ENCODE measurements at places on chromosomes 7 and 10.

GRCh38 chr7:68143345-68143744 is 1146.7 kb downstream of the TYW1 start:
- ATAC-seq, result no peak

- no peak for ATAC-seq
Observed at GRCh38 chr7:143418681-143419458, 10.2 kb upstream of the EPHA1 start.

DNA sequence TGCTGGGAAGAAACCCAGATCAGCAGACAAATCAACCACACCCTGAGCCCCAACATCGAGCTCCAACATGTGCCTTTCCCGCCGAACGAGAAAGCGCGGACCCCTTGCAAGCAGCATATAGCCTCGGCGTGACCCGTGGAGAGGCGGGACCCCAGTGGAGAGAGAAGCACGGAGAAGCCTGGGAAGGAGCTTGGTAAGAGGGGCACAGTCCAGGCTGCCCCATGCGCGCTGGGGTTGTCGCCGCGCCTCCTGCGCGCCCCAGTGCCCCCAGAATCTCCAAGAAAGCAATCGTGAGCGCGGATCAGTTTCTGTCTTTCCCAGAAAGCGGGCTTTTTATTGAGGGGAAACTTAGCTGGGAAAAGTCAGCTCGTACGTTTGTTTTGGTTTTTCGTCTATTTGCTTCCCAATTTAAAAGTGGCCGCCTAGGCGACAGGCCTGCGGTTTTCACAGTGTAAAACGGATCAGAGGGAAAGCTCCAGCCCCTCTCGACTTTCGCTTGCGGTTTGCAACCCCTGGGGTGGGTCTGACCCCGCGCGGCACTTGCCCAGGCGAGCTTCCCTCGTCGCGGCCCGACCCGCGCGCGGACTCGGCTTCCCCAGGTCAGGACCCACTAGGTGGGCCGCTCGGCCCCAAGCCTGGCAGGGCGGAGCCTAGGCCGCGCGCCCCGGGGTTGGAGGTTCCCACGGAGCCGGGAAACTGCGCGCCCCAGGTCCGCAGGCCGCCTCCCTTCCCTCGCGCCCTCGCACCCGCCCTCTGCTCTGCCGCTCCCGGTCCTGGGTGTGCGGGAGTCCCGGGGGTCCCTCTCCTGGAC is 31.1 kb downstream of the SKIDA1 start:
- no peak for ATAC-seq

- peak; percentile 81 for ATAC-seq
Observed at GRCh38 chr7:107387573-107388219, 82.2 kb upstream of the GPR22 start.

GRCh38 chr7:22853674-22854157 is 31.1 kb upstream of the TOMM7 start:
- ATAC-seq, result no peak

DNA sequence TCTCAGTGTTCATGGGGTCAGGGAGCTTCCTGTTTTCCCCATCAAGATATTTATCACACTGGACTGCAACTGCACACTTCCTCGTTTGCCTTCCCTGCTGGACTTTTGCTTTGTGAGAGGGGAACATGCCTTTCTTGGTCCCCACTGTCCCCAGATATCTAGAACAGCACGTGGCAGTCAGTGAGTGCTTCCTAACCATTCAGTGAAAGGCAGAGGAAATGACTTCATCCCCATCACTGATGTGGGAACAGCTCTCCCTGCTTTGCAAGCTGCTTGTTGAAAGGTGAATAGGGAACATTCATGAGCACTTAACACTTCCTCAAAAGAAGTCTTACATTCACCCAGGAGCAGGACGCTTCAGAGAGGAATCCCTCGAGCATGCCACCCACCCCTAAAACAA is 135.4 kb downstream of the MYOF start:
- no peak for ATAC-seq

- ATAC-seq, result no peak
Observed at GRCh38 chr10:103711351-103711994, 143.9 kb downstream of the SH3PXD2A start.

DNA sequence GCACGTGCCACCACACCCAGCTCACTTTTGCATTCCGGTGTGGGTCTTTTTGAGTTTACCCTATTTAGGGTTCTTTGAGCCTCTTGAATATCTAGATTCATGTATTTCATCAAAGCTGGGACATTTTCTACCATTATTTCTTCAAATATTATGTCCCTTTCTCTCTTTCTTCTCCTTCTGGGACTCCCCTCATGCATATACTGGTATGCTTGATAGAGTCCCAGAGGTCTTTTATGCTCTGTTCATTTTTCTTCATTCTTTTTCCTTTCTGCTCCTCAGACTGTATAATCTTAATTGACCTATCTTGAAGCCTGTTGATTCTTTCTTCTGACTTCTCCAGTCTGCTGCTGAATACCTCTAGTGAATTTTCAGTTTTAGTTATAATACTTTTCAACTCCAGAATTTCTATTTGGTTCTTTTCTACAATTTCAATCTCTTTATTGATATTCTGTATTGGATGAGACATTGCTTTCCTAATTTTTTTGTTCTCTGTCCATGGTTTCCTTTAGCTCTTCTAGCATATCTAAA is 9.1 kb upstream of the WAC start:
- no peak for ATAC-seq

- peak; percentile 82 for ATAC-seq
Observed at GRCh38 chr7:76191783-76192240, 9.9 kb upstream of the SRRM3 start.

DNA sequence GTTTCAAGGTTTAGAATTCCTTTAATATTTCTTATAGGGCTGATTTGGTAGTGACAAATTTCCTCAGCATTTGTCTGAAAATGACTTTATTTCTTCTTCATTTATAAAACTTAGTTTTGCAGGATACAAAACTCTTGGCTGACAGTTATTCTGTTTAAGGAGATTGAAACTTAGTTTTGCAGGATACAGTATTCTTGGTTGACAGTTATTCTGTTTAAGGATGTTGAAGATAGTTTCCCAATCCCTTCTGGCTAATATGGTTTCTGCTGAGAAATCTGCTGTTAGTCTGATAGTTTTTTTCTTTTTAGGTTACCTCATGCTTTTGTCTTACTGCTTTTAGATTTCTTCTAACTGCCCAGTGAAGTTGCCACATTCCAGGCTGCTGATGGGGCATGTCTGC is 186.8 kb downstream of the ITGB1 start:
- ATAC-seq, result no peak

- ATAC-seq, result no peak
Observed at GRCh38 chr10:74890460-74890859, 64.1 kb downstream of the KAT6B start.

DNA sequence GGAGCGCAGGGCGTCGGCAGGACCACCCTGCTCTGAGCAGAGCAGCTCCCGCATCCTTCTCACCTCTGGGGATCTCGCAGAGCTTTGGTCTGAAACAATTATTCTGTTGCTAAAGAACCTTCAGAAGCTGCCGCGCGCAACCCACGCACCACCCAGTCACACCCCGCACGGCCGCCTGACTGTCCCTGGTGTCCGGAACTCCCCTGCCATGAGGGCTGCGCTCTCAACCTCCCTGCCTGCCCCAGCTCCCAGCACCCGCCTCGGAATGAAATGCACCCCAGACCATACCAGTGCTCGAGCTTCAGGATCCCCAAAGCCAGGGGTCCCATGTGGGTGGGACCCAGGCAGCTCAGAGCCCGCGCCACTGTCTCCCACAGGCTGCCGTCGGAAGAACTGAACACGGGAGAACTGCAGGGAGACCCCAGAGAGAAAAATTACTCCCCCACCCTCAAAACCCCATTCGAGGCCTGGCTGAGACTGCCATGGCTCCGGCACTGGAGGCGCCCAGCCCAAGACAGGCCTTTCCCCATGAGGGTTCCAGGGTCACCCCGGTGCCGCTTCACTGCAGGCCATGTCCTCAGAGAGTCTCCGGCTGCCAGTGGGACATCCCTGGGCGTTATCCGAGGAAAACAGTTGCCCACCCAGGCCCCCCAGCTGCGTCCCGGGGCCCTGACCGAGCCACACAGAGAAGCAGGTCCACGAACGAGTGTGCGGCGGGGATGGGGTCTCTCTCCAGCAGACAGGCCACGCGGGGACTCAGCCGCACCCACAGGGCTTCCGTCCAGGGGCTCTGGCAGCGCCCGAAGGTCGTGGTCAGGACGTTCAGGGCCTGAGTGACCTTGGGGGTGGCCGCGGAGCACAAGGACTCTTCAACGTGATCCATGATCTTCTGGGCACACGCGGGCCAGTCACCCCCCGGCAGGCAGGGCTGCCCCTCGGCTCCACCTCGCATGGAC is 12.1 kb downstream of the BRAT1 start:
- ATAC-seq, result no peak

DNA sequence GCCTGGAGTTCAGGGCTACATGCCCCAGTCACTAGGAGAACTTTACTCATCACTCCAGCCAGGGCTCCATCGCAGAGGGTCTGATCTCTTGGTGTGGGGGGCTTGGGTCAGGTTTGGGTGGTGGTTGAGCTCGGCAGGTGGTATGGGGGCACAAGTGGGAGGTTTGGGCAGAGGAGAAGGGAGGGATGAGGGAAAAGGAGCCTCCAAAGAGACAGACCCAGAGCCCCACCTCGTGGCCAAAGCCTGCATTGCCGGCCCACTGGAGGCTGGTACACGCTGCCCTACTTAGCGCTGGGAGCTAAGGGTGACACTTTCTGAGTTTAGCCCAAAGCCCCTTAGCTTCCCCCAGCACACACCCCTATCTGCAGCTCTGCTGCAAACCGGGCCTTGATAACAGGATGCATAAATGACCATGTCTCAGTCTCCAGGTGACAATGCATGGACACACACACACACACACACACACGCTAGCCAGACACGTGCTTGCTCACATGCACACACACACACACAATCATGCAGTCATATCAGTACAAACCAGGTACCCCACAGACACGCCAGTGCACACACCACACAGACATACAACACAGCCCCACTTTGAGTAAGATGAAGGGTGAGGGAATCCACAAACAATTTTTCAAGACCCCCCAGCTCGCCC is 14.7 kb downstream of the LZTS2 start:
- peak; percentile 64 for ATAC-seq

DNA sequence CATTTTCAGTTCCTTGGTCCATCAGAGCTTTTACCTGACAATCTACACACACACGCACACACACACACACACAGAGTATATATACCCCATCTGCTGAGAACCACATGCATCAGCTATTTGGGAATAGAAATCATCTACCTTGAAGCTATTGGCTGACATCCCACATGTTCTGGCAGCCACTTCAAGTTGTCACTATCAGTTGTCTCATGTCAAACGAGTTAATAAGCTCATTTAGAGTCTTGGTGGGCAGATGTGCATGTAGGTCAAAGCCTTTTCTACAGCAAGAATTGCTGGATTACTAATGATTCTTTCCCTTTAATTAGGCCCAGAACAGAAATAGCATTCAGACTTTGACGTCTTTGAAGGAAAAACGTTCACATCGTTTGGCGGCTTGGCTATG is 36.8 kb downstream of the COL28A1 start:
- no peak for ATAC-seq

GRCh38 chr7:28766359-28766758 is 191.8 kb downstream of the TRIL start:
- no peak for ATAC-seq

DNA sequence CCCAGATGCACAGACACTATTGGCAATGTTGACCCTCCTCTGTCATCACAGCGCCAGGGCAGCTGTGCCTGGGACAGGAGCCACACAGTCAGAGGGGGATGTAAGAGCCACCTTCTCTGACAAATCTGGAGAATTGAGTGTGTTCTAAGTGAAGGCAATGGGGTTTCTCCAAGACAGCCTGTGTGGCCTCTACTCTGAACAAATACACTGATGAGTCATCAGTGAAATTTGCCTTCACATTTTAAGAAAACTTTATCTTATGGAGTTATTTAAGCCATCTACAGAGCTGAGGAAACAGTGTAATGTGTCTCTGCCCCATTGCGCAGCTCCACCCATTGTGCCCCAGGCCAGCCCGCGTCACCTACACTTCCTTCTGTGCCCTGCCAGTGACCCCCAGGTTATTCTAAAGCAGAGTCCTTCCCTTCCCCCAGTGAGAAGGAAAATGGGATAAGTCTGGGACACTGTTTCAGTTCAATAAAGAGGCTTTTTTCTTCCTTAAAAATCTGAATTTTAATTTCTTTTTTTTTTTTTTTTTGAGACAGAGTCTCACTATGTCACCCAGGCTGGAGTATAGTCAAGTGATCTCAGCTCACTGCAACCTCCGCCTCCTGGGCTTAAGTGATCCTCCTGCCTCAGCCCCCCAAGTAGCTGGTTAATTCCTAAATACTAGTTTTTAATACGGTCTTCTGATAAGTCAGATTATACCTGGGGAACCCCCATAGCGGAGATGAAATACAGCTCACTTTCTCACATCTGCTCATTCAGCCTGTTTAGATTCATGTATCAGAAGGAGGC is 21.8 kb downstream of the AKR1E2 start:
- ATAC-seq, result peak; percentile 75

DNA sequence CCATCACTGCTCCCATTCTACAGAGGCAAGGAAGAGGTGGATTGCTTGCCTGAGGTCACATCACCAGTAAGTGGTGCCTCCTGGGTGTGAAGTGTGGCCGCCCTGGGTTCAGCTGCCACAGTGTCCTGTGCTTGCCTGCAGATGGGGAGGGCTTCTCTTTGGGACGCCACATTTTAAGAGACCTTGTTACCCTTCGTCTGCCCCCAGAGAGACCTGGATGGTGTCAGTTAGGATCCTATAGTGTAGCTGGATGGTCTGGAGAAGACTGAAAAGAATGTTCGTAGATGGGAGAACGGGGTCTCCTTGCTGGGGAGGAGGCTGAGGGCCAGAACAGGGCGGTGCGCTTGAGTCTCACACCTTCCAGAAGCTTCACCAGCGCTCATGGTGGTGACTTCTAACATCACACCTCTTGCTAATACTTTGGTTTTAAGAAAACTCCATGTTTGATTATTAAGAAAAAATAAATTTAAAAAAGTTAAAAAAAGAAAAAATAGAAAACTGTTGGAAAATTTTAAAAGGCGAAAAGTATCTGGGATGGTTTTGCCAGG is 2.3 kb downstream of the DOCK1 start:
- ATAC-seq, result no peak

DNA sequence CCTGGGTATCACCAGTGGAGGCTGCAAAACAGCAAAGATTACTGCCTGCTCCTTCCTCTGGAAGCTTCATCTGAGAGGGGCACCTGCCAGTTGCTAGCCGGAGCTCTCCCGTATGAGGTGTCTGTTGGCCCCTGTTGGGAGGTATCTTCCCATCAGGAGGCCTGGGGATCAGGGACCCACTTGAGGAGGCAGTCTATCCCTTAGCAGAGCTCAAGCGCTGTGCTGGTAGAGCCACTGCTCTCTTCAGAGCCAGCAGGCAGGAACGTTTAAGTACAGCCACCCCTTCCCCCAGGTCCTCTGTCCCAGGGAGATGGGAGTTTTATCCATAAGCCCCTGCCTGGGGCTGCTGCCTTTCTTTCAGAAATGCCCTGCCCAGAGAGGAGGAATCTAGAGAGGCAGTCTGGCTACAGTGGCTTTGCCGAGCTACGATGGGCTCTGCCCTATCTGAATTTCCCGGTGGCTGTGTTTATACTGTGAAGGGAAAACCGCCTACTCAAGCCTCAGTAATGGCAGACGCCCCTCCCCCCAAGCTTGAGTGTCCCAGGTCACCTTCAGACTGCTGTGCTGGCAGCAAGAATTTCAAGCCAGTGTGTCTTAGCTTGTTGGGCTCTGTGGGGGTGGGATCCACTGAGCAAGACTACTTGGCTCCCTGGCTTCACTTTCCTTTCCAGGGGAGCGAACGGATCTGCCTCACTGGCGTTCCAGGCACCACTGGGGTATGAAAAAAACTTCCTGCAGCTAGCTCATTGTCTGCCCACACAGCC is 19.6 kb downstream of the SEMA3E start:
- ATAC-seq, result no peak

All from SK-N-SH treated with all-trans-retinoic acid at 6 μM for 48 hours (cell line).